Fibroblast of skin of right quadriceps (primary cell): ENCODE measurements at places on chromosomes 5 and 9.
A peak's percentile ranks its signal among the peaks of the same experiment; 100 is the strongest.

DNA sequence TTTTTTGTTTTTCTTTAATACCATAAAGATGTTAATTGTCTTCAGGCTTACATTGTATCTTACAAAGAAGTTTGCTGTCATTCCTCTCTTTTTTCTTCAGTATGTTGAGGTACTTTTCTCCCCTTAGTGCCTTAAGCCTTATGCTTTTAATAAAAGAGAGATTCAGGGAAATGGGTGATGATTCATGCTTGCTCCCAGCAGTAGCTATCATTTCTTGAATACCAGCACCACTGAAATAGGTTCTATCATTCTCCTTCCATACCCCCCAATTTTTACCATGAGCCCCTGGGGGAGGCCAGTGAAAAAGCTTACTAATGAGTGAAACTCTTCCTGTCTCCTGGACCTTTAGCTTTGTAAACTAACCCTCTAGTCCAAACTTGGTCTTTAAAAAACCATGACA, 165.0 kb downstream of the FBXL7 start:
- peak; percentile 72 for DNase-seq

GRCh38 chr5:329768-330167, 8.3 kb downstream of the AHRR start:
- no peak for DNase-seq

GRCh38 chr9:20428976-20429375, 193.3 kb downstream of the MLLT3 start:
- no peak for DNase-seq

GRCh38 chr9:587527-587926, 254.0 kb upstream of the DMRT1 start:
- DNase-seq: no peak

DNA sequence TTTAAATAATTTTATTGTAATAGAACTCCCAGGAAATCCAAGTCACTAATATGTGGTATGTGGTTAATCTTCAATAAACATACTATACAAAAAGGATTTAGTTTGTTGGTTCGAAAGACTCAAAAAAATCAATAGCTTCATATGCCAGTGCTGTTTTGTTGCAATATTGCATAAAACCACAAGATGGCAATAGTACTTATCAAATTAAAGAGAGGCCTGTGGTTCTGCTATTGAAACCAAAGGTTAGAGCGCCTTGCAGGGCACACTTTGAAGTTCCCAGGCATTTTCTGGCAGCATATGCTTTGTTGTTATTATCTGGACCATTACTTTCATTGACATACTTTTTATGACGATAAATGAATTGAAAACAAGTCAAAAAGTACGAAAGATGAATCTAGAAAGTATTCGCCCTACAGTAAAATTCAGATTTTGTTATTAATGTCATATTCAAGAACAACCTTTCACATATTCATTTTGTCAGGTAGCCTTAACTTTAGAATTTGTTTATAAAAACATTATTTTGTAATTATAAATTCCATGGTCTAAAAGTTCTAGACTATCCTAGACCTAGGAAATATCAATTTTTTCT, 316.3 kb downstream of the MCTP1 start:
- DNase-seq: peak; percentile 63
